AG20443 (cell line): ENCODE measurements at places on chromosomes 3 and 15.

DNA sequence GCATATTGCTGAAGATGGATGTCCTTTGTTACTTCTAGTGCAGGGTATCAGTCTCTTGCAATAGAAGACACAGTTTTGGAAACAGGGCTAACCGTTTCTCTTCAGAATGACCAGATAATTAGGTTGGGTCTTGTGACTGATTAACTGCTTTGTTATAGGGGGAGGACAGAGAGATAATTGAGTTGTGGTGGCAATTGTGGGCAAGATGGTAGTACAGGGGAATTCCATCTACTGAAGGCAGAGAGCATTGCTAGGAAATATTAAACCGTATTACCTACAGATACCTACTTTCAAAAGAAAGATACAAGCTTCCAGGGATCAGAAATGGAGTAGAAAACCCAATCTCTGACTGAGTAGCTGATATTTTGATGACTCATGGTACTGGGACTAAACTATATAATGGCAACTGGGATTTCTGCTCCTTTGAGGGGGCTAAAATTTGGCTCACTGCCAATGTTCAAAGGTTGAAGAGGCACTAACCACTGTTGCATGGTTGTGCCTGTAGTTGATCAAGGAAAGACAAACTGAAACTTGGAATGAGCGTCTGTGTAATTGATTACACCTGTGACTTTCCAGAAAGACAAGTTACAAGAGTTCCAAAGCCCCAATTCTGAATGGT lies 4.2 kb downstream of the PRR23B start:
- DNase-seq: no peak

- DNase-seq: peak; percentile 17
These were observed 326.4 kb upstream of the WNT5A start for GRCh38 chr3:55813268-55814097.

- peak; percentile 20 for DNase-seq
These were observed 156.4 kb upstream of the CBLB start for GRCh38 chr3:106025151-106025722.

DNA sequence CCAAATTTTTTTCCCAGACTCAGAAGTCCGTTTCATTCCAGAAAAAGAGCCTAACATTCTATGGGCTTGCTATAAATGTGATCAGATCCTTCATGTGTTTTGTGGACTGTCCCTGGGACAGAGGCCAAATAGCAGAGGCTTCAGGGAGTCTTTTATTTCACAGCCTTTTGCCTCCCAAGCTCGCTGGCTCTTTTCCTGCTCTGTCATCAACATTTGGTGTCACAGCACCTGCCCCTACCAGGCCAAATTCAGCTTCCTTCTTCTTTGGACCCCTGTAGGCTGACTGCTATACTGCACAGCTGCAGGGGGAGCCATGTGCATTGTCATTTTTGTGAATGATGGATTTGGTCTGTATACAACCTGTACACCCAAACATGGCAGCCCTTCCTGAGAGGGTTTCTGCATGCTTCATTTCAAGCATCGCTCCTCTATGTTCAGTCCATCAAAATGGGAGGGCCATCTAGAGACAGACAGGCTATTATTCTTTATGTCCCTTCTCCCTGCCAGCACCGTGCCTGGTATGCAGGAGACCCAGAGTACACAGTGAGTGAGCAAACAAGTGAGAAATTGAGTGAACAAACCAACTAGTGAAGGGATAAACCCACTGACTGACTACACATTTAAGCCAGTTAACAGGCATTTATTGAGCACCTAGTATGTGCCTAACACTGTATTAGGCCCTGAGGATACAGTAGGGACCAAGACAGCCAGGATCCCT lies 17.9 kb upstream of the RPP14 start:
- DNase-seq: no peak

DNA sequence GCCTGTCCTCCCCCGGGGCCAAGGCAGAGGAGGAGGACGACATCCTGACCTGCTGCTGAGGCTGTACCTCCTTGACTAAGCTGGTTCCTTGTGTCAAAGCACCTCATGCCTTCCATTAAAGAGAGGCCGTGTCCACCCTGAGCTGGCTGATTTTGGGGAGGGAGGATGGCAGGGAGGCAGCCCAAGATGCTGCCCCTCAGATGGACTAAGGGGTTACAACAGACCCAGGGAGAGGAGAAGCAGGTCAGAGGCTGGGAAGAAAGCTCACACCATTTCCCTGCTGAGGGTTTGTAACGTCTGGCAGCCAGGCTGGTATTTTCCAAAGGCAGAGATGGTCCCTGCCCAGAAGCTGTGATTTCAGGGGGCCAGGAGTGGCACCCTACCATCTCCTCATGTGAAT lies 2.7 kb upstream of the ITIH3 start:
- no peak for DNase-seq

- peak; percentile 37 for DNase-seq
These were observed 239.3 kb downstream of the FEZF2 start for GRCh38 chr3:62134061-62134496.

- peak; percentile 91 for DNase-seq
These were observed 2.9 kb upstream of the USP3 start for GRCh38 chr15:63501256-63502089.

DNA sequence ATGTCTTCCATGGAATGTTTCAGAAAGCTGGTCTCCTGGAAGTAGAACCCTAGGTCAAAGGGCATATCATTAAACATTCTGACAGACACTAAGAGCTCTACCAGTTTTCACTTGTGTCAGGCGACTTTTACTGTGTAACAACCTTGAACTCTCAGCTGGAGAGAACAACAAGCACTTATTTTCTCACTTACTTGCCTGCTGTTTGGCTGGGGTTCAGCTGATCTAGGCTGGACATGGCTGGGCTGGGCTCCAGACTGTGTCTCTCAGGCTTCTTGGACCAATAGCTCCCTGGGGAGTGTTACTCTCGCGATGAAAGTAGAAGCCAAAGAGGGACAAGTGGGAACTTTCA lies 527.3 kb downstream of the SHQ1 start:
- no peak for DNase-seq

DNA sequence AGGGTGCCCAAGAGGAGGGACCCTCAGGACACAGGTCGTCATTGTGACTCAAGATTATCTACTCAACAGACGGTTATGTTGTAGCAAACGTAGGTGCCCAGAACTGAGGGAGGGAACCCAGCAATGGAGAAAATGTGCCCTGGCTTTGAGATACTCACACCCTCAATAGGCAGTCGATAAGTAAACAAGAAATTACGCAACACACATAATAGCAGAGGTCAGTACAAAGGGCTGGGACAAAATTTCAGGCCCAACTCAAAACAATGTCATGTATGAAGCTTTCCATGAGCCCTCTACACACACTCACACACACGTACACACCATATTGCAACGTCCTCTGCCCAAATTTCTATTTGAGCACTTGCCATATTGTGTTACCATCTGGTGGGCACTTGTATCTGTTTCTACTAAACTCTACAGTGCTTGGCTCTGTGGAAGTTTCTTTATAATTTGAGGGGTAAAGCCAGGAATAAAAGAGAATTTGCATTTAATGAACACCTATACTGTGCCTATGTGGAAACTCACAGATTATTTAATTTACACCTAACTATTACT lies 114.6 kb upstream of the TRIM42 start:
- no peak for DNase-seq

GRCh38 chr15:78266806-78267205 lies 2.4 kb downstream of the DNAJA4 start:
- DNase-seq: no peak

- DNase-seq: no peak
These were observed 36.4 kb downstream of the UBP1 start for GRCh38 chr3:33403756-33404155.

GRCh38 chr15:33098094-33099058 lies 96.1 kb downstream of the FMN1 start:
- peak; percentile 77 for DNase-seq

GRCh38 chr3:151709847-151710246 lies 23.9 kb upstream of the AADACL2 start:
- no peak for DNase-seq

- DNase-seq: no peak
These were observed at the start of gene P2RY12 for GRCh38 chr3:151384741-151385174. Gene P2RY12 (minus strand): TSS chr3:151384753. CDS start chr3:151338845, 45,908 bp downstream.

- no peak for DNase-seq
These were observed 278.0 kb downstream of the FOXP1 start for GRCh38 chr3:71305231-71306206.

- peak; percentile 95 for DNase-seq
These were observed 23.6 kb downstream of the SEC61A1 start for GRCh38 chr3:128075522-128076482.

- DNase-seq: peak; percentile 30
These were observed 251.1 kb downstream of the TJP1 start for GRCh38 chr15:29570948-29571791.

- DNase-seq: peak; percentile 96
These were observed 31.4 kb downstream of the HRH1 start for GRCh38 chr3:11185564-11186317.

DNA sequence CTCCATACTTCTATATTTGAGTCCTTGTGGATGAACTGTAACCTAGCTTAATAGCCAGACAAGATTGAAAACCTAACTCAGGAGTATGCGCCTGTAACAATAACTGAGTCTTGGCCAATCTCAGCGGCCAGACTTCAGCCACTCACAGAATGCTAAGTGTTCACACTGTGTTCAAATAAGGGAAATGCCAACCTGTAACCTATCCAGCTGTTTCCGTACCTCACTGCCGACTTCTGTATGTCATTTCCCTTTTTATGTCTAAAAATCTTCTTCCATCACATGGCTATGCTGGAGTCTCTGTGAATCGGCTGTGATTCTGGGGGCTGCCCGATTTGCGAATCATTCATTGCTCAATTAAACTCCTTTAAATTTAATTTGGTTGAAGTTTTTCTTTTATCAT lies 169.2 kb downstream of the NFKBIZ start:
- DNase-seq: no peak

GRCh38 chr15:38620851-38621594 lies 56.4 kb upstream of the RASGRP1 start:
- no peak for DNase-seq

DNA sequence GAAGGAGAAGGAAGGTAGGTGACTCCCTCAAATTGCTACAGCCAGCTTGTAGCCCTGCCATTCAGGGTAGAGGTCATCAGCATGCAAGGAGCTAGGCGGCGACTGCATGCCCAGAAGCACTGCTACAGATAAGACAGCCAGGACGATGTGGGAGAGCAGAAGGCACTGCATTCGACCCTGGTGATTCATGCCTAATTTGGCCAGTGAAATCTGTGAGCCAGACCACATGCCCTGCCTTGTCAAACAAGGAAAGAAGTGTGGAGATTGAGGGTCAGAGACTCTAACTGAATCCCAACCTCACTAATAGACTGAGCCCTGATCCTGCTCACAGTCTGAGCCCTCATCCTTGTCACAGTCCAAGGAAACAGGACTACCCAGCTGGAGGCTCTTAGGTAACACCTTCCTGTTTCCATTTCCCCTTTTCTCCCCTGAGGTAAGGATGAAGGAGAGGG lies 86.6 kb downstream of the LINGO1 start:
- peak; percentile 88 for DNase-seq

DNA sequence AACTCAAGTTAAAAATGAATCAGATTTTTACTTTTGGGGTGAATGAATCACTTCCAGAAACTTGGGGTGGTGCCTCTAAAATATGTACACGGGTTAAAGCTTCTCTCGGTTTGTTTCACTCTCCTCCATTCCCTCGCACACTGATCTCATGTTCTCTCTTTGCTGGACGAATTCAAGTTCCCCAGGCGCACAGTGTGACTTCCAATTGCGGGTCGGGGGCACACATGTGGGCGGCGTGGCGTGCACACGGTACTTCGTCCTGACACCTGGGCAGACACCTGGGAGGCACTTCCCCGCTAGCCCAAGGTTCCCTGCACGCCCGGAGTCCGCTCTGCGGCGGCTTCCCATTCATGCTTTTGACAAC lies 692 bp downstream of the SCAANT1 start:
- DNase-seq: peak; percentile 35

GRCh38 chr3:113092746-113093145 lies 102.0 kb downstream of the GTPBP8 start:
- DNase-seq: no peak

- DNase-seq: no peak
These were observed 58.4 kb upstream of the POLG start for GRCh38 chr15:89393056-89393455.

DNA sequence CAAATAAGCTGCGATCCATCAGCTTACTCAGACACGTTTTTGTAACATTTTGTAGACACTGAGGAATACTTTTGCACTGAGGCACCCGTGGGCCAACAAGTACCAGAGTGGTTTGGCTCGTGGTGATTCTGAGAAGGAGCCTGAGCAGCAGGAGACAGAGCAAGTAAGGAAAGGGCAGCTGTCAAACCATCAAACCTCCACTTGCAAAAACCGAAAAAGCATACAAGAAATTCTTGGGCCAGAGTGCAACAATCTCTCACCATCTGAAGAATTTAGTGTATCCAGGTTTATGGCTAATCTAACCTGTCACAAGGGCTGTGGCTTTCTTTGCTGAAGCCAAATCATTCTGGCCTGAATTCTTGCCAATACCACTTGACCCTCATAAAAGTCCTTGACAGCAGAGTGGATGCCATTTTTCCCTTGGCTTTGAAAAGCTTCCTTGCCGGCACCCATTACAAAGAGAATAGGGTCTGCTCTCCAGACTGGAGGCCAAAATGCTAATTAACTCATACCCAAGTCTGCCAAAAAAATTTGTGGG lies 56.7 kb downstream of the MYO1E start:
- peak; percentile 66 for DNase-seq

DNA sequence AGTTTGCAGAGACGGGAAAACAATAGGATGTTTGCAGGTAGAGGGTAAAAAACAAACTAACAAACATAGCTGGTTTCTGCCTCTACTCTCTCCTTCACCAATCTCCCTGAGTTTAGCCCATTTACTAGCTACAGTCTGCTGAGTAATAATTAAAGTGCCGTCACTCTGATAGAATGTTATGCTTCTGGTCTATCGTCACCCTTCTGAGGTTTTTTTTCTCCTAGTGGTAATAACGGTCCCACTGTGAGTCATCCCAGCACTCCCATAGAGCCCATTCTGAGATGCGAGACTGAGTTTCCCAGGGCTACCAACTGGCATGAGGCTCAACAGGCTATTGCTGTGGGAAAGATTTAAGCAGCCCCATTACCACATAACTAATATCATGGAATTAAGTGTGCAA lies 56.4 kb downstream of the PLAAT1 start:
- no peak for DNase-seq

DNA sequence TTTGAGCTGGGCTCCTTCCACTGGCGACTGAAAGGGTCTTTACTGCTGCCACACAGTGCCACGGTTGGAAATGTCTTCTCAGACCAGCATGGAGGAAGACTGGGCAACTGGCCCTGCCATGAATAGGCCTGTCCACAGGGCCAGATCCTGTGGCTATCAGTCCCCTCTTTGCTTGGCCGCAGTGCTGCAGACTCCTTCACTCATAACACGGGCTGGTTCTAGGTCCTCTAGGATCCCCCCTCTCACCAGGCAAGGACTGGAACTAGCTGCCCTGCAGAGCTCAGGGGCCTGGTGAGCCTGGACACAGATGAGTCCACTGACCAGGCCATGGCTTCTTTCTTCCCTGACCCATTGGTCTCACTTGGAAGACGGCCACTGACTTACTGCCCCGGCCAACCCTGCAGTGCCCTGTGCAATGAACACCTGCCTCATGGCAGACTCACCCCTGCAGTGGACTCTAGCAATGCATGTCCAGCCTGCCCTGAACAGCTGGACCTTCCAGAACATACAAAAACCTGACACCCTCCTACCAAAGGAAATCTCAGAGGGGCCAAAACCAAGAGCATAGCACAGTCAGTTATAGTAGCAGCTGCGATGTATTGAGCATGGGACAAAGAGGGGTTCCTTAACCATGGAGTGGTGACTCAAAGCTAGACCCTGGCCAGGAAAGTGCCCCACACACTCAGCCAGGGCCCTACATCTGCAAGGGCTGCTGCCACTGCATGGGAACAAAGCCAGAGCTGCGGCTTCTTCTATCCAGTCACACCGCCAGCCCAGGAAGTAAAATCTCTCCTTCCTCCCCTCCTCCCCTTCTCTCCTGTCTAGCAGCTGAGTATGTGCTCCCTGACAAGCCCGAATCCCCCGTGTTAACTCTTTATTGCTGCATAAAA lies 72.1 kb upstream of the ITGA11 start:
- DNase-seq: peak; percentile 57
